ENCODE measurements at places on chromosomes 13 and 19.

DNA sequence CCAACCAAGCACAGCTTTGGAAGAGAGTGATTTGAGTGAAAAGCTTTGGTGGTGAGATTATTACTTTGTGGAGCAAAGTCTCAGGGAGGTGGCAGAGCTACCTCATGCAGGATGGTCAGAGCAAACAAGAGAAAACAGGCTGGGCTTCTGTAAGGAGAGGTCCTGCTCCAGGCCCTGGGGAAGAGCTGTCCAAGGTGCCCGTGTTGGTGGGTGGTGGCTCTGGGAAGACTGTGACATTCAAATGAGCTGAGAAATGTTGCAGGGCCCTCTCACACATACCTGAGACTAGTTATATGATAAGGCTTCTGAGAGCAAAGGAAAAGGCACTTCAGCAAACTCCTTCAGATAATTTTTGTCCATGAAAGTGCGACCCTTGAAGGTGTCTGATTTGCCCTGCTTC is 205.5 kb upstream of the SOX21 start:
- no peak for DNase-seq

DNA sequence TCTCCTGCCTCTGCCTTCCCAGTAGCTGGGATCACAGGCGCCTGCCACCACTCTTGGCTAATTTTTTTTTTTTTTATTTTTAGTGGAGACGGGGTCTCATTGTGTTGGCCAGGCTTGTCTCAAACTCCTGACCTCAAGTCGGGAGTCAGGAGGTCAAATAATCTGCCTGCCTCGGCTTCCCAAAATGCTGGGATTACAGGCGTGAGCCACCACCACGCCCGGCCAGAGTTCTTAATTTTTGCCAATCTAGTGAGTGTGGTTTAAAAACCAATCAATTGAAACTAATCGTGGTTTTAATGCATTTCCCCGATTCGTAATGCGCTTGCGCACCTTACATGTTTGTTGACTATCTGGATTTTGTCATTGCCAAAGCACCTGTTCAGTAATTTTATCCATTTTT is 37.0 kb downstream of the SKA3 start:
- DNase-seq = no peak

DNA sequence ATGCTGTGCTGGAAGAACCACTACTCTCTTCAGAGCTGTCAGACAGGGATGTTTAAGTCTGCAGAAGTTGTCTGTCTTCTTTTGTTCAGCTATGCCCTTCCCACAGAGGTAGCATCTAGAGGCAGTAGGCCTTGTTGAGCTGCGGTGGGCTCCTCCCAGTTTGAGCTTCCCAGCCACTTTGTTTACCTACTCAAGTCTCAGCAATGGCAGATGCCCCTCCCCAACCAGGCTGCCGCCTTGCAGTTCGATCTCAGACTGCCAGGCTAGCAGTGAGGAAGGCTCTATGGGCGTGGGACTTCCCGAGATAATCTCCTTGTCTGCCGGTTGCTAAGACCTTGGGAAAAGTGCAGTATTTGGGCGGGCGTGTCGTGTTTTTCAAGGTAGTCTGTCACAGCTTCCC is 42.1 kb upstream of the UQCRFS1 start:
- DNase-seq = no peak

DNA sequence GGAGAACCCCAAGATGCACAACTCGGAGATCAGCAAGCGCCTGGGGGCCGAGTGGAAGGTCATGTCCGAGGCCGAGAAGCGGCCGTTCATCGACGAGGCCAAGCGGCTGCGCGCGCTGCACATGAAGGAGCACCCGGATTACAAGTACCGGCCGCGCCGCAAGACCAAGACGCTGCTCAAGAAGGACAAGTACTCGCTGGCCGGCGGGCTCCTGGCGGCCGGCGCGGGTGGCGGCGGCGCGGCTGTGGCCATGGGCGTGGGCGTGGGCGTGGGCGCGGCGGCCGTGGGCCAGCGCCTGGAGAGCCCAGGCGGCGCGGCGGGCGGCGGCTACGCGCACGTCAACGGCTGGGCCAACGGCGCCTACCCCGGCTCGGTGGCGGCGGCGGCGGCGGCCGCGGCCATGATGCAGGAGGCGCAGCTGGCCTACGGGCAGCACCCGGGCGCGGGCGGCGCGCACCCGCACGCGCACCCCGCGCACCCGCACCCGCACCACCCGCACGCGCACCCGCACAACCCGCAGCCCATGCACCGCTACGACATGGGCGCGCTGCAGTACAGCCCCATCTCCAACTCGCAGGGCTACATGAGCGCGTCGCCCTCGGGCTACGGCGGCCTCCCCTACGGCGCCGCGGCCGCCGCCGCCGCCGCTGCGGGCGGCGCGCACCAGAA is 1.1 kb downstream of the SOX1 start:
- DNase-seq = no peak

DNA sequence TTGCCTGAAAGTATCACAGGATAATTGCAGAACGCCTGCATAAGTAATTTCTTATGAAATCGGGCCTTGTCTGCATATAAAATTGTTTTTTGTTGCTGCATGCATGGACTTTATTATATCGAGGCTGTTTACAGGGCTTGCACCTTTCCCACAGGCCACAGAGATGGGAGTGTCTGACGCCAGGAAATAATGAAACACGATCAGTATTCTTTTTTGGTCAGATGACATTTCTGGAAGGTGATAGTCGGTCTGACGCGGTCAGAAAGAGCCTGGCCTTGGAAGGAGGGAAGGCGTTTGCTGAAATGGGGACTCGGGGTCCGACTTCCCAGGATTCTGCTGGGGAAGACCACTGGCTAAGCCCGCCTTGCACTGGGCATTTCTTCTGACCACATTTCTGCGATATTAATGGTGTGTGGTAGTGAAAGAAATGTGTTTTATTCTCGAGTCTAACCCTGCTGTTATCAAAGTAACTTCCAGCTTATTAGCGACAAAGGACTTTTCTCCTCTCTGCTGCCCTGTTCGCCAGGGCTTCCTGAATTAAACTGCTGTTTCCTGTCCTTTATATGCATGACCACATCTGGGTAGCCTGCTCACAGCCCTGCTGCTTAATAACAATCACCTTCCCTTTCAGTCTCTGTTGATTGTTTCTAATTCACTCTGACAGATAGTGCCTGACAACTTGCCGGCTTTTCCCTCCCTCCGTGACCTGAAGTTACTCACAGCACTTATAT is 11.6 kb upstream of the ZNF536 start:
- DNase-seq = no peak

DNA sequence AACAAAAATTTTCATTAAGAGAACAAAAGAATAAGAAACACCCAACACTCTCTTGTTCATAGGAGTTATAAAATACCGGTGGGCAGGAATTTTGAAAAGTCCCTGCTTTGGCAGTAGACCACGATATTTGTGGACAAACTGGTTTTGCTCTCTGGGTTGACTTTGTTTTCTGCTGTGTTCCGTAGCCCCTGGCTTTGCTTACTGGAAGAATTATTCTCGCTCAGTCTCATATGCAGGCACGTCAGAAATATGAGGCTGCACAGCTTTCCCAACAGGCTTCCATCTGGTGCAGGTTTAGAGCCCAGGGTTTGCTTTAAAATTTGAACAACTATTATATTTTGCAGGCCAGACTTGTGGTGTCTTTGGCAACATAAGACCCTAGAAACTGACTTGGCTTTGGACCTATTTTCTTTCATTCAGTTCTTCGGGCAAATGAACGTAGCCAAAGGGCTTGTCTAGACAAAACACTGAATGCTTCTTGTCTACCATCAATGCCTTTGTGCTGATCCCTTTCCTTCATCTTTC is 2012.6 kb downstream of the PCDH9 start:
- no peak for DNase-seq

- DNase-seq = peak; percentile 68
These were observed 643 bp downstream of the SLC7A1 start for GRCh38 chr13:29594710-29595379.

DNA sequence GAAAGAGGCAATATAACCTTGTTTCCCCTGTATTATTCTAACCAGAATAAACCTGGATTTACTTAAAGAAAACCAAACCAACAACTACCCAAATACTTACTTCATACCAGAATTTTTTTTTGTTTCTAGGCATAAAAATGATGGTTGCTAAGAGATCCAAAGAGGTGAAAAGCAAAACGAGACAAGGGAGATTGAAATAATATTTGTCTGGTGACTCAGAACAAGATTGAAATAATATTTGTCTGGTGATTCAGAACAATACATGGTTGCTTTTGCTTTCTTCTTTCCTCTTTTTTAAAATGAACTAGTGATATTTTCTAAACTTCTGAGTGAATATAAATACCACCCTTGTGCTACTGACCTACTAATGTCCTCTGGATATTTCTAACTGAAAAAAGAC is 592.9 kb downstream of the KCTD12 start:
- no peak for DNase-seq

DNA sequence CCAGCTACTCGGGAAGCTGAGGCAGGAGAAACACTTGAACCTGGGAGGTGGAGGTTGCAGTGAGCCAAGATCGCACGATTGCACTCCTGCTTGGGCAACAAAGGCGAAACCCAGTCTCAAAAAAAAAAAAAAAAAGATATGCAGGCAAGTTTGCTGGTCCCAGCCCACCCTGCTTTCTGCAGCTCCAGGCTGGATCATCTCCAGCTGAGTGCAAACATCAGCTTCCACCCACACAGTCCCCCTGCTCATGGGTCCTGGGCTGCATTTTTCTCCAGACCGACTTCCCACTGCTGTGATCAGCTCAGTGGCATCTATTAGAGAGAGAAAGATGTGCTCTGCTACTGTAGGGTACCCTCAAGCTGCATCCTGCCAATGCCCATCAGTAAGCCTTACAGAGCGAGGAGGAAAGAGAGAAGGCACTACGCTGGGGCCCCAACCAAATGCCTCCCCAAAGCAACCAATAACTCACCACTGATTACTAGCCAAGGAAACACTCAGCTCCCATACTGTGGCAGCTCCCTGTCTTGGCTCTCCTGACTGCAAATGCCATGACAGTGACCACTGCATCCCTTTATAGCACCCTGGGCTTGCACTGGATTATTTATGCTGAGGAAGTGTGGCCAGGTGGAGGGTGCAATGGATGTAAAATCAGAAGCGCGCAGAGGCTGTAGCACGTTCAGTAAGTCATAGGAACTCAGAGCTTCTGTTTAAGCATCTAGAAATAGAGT is 170.9 kb upstream of the ZNF507 start:
- no peak for DNase-seq

DNA sequence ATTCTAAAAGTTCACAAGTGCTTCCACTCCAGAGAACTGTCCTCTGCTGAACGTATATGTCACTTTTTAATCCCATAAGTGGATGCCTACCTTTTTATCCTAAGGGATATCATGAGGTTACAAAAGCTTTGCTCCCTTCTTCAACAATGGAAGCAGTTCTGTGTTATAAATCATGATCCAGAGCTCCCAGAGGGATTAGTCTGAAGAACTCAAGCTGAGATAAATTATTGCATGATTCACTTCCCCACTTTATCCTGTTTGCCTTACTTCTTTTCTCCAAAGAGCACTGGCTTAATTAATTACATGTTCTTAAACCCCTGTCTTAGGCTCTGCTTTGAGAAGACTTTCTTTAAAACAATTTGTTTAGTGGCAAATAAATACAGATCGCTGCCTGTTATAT is 246.7 kb downstream of the PCDH17 start:
- DNase-seq = no peak

GRCh38 chr13:90201202-90201601 is 1146.3 kb upstream of the MIR17HG start:
- no peak for DNase-seq

DNA sequence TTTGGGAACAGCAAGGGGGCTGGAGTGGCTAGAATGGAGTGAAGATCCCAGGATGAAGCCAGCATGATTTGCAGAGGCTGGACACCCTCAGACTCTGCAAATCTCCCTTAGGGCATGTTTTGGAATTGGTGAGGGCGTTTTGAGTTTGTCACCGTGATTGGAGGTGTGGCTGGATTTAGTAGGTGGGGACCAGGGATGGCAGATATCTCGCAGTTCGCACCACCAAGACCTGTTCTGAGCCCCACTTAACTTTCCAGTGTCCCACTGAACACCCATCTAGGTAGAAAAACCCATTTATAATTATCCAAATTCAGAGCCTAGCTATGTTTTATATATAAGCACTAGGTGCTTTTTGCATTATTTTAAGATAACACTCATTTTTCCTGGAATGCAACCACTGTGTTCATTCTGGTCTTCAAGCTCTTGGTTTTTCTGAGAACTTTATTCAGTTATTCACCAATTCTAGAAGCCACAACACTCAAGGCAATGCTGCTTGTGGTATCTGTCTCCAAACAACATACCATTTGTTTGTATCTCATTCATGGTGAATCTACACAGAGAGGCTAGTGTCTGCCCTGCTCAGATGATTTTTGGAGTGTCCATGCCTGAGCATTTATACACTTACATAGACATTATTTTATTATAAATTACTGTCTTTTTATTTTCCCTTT is 3.0 kb upstream of the NANOS2 start:
- no peak for DNase-seq

DNA sequence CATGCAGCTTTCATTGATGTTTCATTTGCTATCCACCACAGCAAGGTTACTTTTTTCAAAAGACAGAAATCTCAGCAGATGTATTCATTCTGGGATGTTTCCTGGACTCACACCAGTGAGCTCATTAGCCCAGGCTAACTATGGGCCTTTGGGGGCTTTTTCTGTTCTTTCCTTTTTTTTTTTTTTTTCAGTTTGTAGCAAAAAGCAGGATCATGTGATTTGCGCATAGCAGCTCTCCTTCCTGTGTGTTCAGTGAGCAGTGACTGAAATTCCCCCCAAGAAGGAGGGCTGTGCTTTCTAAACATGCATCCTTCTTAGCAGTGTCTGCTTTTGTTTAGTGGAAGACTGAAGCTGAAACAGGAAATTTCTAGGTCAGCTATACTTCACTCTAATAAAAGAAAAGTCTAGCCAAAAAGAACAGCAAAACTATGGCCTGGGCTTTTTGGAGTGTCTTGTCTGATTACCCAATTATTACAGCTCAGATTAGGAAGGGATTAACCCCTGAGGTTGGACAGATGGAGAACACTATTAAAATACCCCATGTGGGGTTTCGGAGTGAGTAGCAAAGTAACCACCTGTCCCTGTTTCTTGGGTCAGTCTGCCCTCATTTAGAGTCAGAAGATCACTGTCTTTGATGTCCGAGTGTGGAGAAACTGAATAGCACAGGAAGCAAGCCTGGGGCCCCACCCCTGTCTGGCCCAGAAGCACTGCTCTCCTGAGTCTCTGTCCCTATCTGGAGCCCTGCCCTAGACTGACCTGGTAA is 8.9 kb upstream of the AMER2 start:
- no peak for DNase-seq

GRCh38 chr19:6828306-6828697 is 55.8 kb downstream of the VAV1 start:
- DNase-seq = no peak

Data from NAMALWA (cell line).